GM04504 (cell line): ENCODE measurements at places on chromosomes 13 and 19.

DNA sequence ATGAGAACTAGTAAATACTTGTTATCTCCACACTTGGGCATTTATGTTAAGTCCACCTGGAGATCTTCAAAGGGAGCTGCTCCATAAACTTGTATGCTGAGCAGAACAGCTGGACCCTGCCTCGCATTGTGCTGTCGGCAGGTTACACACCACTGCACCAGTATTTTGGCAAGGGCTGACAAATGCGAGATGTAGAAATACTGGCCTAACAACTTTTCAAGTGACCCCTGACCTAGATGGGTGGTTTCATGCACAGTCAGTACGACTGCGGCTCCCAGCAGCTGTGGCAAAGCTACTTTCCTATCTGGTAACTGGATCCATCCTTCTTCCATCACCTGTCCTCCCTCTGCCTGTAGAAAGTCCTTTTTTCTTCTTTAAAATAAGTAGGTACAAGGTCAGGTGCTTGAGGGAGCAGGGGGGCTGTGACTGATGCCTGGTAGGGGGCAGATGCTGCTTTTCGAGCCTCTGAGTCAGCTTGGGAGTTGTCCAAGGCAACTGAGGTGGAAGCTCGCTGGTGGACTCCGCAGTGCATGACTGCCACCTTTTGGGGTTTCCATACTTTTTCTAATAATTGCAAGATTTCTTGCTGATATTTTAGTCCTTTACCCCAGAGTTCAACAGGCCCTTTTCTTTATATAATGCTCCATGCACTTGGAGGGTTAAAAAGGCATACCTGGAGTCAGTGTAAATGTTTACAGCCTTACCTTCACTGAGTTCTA is 86.8 kb downstream of the SLC25A15 start:
- DNase-seq: no peak

GRCh38 chr13:43802511-43802910 is 15.7 kb upstream of the ENOX1 start:
- no peak for DNase-seq

DNA sequence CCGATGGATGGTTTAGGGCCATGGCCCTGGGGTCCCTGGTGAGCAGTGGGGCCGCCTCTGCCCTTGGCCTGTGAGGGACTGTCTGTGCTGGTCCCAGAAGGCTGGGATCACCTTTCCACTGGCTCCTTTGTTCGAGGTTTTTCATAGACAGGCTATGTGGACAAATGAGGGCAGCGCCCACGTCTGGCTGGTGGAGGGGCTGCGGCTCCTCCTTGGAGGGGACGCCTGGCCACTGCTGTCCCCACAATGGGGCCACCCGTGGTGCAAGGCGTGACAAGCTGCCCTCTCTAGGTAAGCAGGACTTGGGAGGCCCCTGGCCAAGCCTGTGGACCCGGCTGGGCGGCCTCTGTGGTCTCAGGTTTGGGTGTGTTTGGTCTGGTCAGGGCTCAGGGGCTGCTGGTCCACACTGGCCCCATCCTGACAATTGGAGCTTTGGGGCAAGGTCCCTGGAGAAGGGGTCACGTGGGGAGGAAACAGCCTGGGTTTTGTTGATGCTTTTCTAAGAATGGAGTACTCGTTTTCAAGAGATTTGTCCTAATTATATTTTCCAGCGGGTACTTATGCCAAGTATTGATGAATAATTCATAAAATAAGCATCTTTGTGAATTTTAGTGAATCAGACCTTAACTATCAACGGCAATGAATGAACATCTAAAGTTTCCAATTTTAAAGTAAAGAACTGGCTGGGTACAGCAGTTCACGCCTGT is 33.3 kb downstream of the MCF2L start:
- no peak for DNase-seq

DNA sequence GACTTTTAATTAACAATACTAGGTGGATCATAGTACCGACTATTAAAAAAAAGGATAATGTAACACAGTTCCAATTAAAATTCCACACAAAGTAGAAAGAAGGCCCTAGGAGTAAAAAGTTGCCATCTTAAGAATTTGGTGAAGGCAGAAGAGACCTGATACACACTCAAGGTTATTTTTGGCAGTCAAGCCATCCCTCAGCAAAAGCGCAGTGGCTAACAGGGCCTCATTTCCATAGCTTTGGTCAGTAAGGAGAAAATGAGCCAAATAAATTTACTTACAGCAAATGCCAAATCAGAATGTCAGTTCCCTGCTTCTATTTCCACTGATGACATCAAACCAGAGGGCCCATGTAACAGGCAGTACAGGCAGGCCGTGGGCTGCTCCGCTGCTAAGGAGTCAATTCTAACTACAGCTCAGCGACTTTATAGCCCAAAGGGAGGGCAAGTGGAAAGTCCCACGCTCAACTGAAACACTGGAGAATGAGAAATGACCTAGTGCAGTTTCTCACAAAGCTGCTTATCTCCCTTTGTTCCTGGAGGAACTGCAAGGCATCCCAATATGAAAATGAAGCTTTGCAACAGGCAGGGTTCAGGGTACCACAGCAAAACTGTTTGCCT is 6.3 kb downstream of the ARGLU1 start:
- no peak for DNase-seq

GRCh38 chr13:110116072-110116487 is 190.9 kb downstream of the COL4A1 start:
- DNase-seq: no peak

- DNase-seq: no peak
Observed at GRCh38 chr13:33871207-33872004, 53.5 kb downstream of the RFC3 start.

- DNase-seq: no peak
Observed at GRCh38 chr19:16506961-16507360, 10.8 kb downstream of the C19orf44 start.

DNA sequence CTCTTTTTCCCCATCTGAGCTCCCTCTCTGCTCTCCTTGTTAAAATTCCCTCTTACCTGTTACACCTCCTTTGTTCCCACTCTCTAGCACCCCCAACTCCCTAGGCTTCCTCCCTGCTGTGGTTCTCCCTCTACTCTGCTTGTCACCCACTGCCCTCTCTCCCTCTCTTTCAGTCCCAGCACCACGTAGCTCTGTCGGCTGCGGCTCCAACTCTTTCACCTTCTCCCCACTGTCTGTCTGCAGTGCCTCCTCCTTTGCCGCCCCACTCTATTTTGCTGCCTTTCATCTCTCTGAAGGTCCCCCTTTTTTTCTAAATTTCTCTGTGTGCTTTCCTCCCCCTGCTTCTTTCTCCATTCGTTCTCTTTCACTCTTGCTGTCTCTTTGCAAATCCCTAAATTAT is 1.1 kb downstream of the ZNF836 start:
- no peak for DNase-seq

GRCh38 chr19:17326595-17326966 is 8.1 kb downstream of the ANO8 start:
- no peak for DNase-seq
